NCI-H226 (cell line): ENCODE measurements at places on chromosomes 1 and 21.

DNA sequence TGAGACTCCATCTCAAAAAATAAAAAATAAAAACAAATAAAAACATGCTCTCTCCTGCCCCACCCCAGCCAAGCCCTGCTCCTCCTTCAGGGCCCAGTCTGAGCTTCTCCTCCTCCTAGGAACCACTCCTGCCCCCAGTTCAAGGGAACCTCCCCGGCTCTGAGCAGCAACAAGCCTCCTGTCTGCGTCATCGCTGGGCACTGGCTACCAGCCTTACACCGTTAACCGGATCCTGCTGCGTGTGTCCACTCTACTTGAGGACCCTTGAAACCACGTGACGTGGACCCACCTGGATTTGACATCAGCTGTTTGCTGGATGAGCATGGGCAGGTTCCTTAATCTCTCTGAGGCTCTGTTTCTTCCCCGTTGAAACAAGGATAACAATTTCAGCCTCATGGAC lies 1.6 kb upstream of the TAS1R2 start:
- no peak for DNase-seq

GRCh38 chr21:20641241-20641640 lies 357.0 kb upstream of the NCAM2 start:
- DNase-seq, result no peak

- DNase-seq, result no peak
Observed at GRCh38 chr1:172500207-172500606, 32.7 kb upstream of the SUCO start.

DNA sequence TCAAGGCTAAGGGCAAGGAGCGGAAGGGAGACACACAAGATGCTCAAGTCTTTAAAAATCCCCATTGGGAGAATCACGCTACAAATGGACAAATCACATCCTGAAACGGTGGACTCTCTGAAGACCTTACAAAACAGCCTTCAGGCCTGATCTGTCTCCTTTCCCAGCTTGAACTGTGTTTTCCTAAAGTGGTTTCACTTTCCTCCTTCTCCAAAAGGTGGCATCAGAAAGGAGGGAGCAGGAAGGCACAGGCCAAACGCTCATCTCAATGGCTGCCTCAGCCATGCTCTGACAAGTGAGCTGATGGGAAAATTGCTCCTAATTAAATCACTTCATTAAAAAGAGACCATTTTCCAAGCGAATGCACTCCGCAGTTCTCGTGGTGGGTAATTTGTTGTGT lies 47.7 kb downstream of the UTP25 start:
- DNase-seq, result peak; percentile 43

- no peak for DNase-seq
Observed at GRCh38 chr1:167344615-167345385, 124.1 kb downstream of the POU2F1 start.

GRCh38 chr1:31783846-31784245 lies 19.7 kb upstream of the ADGRB2 start:
- DNase-seq, result no peak

DNA sequence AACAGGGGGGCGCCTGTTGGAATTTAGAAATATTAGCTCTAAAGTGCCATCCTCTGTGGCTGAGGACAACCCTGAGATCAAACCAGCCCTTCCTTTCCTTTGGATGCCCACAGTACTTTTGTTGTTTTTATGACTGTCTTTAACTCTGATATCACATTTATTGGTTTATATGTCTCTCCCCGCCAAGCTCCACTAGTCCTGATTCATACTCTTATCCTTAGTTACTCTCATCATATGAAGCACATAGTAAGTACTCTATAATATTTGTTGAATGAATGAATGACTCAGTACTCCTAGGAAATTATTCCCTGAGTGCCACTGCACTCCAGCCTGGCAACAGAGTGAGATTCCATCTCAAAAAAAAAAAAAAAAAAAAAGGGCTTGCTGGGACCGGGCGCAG lies 22.6 kb upstream of the NRDC start:
- no peak for DNase-seq

DNA sequence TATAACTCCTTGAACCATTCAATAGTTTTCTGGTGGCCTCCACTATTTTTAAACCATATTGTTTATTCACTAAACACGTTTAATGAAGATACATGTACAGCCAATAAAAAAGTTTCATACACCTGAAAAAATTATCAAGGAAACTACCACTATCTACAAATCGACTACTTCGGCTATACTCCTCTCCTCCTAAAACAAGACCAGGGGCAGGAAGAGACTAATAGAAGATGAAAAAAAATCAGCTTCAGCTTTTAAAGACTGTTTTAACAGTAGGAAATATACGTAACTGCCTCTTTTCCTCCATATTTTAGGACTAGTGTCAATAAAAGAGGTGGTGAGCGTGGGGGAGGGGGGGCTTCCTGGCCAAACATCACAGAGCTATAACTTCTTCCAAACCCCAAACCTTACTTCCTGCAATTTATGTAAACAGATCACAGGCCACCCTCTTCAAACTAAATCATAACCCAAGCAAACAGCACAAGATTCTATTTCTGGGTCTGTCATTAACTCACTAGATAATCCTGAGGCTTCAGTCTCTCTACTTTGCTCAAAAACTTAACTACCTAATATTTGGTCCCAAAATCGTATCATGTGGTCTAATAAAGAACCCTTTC lies 15.1 kb downstream of the FOXJ3 start:
- DNase-seq, result no peak

GRCh38 chr1:242212401-242212800 lies 213.5 kb upstream of the MAP1LC3C start:
- no peak for DNase-seq

DNA sequence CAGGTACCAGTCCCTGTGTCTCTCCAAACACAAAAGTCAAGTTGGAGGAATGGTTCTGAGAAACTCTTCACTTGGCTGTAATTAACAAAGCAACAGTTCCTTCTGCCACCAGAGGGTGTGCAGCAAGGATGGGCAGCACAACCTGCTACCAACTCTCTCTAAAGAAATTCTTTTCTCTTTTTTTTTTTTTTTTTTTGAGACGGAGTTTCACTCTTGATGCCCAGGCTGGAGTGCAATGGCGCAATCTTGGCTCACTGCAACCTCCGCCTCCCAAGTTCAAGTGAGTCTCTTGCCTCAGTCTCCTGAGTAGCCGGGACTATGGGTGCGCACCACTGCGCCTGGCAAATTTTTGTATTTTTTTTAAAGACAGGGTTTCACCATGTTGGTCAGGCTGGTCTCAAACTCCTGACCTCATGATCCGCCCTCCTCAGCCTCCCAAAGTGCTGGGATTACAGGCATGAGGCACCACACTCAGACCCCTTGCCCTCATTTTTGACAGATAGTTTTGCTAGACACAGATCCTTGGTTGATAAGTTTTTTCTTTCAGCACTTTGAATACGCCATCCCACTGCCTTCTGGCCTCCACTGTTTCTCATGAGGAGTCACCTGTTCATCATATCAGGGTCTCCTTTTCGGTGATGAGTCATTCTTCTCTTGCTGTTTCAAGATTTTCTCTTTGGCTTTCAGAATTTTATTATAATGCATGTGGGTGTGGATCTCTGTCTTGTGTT lies 12.1 kb upstream of the DEGS1 start:
- DNase-seq, result no peak

DNA sequence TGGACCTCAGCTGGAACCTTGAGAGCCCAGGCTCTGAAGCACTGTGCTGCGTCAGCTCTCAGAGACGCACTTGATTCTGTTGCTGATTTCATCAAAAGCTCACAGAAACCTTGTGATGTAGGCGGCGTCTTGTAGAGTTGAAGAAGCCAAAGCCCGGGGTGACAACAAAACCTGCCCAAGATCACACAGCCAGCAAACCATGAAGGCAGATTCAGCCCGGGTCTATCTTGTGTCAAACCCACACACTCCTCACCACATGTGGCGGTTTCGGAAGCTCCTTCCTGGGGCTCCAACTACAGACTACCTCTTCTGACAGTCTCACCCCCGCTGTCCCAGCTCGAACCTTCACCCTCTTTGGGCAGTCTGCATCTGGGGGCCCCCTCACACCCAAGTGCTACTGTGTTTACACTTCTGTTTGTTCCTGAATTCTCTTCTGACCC lies 50.4 kb downstream of the TENT5C start:
- no peak for DNase-seq

GRCh38 chr1:234756066-234756774 lies 146.2 kb upstream of the IRF2BP2 start:
- DNase-seq, result no peak

DNA sequence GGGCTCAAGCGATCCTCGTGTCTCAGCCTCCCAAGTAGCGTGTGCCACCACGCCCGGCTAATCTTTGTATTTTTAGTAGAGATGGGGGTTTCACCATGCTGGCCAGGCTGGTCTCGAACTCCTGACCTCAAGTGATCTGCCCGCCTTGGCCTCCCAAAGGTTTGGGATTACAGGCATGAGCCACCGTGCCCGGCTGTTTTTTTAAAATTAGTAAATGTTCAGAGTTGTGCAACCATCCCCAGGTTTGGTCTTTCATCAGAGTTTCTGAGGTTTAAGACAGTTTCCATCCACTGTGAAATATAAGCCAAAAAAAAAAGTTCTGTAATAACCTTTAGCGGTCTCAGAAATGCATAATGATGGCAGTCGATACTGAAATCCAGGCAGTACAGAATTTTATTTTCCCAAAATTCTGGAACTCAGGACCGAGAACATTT lies 550 bp upstream of the SYT11 start:
- no peak for DNase-seq

GRCh38 chr1:160639652-160640051 lies 7.2 kb downstream of the SLAMF1 start:
- DNase-seq, result peak; percentile 16

- DNase-seq, result no peak
Observed at GRCh38 chr21:31923756-31924155, 50.9 kb downstream of the HUNK start.

DNA sequence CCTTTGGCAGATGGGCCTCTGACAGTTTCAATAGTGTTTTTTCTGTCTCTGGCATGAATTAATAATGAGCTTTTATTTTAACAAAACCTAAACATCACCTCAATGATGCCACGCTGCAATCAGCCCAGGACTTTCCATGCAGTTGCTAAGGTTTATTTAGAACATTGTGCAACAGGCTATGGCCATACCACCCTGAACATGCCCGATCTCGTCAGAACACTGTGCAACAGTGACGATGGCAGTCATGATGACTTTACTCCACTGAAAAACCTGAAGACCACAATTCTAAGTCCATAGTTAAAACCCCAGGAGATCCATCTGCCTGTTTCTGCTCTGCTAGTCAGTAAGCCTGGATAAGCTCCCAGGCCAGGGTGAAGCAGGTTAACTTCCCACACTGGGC lies 310.0 kb downstream of the PBX1 start:
- DNase-seq, result no peak

DNA sequence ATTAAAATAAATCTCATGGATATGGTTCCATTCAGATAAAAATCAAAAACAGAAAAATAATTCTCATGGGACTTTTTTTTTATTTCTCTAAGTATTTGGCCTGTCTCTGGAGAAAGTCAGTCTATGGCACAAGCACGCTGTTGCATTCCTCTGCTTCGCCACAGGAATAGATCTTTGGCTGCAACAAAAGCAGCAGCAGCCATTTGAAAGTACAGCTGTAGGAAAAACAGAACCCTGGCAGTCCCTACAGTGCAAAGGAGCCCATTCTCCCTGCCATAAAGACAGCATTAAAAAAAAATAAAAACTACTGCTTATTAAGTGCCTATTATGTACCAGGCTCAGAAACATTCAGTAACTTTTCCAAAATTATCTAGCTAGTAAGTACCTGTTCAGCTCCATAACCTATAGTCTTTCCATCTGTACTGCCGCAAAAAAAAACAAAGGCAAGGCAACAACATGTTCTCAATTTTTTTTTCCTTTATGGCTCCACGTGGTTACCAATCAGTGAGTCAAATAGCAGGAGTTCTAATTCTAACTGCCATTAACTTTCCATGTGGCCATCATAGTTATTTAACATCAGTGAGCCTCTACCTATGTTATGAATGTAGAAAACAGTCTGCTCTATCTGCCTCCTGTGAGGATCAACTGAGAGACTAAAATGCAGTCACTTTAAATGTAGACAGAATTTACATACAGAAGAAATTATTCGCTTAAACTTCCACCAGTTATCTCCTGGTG lies 22.7 kb downstream of the SLC35D1 start:
- no peak for DNase-seq

DNA sequence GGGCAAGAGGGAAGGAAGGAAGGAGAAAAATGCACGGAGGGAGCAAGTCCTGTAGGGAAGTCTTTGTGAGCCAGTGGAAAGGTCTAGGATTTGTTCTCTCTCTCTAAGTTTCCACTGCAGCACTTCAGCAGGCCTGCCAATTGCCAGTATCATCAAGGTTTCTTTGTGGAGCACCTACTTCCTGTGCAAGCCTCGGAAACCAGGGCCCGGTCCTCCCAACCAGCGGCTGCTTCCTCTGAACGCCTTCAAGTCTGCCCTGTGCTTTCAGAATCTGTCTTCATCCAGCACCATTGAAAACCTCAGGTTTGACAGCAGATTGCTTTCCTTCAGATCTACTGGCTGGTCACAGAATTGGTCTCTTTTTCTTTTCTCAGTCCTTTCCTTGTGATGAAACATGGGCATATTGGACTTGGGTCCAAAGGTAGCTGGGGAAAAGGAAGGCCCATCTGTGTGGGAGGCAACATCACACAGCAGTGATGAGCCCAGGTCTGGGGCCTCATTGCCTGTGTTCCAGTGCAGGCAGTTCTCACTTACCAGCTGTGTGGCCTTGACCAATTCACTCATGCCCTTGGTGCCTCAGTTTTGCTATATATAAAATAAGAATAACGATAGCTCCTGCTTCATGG lies 144.5 kb downstream of the SEC16B start:
- DNase-seq, result no peak

GRCh38 chr1:54318246-54318814 lies 87.9 kb downstream of the SSBP3 start:
- no peak for DNase-seq

DNA sequence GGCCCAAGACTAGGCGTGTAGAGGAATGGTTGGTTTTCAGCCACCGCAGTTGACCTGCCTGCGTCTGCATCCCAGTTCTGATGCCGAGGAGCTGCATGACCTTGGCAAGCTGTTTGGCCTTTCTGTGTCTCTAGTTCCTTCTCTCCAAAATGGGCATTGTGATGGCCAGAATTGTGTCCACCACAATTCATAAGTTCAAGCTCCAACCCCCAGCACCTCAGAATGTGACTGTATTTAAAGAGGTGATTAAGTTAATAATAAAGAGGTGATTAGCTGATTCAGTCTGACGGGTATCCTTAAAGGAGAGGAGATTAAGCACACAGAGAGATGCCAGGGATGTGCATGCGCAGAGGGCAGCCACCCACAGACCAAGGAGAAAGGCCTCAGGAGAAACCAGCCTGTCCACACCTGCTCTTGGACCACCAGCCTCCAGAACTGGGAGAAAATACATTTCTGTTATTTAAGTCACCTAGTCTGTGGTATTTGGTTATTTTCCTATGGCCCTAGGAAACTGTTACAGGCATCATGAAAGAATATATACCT lies 28.5 kb downstream of the MAB21L3 start:
- DNase-seq, result no peak
